ENCODE measurements at places on chromosomes 1 and 21.

GRCh38 chr1:94894630-94895029, 32.3 kb downstream of the CNN3 start:
- DNase-seq = no peak

DNA sequence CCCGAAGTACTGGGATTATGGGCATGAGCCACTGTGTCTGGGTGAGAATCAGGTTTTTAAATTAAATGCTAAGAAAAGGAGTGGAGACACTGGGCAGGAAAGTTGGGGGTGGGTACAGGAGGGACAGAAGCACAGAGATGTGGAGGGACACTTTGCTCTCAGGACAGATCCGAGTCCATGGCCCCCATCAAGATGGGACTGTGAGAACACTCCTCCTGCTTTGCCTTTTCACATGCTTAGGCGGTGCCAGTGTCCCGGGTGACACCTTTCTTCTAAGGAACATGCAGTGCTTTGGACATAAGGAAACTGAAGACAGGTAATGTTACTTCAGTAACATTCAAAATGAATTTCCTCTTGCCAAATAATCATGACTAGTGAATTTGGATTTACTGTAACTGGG, 16.7 kb downstream of the SLC25A33 start:
- no peak for DNase-seq

- peak; percentile 71 for DNase-seq
Measured at GRCh38 chr1:201468844-201469644, at the start of gene PHLDA3. PHLDA3 (minus strand) TSS chr1:201469188; CDS start chr1:201468786, 402 bp downstream.

DNA sequence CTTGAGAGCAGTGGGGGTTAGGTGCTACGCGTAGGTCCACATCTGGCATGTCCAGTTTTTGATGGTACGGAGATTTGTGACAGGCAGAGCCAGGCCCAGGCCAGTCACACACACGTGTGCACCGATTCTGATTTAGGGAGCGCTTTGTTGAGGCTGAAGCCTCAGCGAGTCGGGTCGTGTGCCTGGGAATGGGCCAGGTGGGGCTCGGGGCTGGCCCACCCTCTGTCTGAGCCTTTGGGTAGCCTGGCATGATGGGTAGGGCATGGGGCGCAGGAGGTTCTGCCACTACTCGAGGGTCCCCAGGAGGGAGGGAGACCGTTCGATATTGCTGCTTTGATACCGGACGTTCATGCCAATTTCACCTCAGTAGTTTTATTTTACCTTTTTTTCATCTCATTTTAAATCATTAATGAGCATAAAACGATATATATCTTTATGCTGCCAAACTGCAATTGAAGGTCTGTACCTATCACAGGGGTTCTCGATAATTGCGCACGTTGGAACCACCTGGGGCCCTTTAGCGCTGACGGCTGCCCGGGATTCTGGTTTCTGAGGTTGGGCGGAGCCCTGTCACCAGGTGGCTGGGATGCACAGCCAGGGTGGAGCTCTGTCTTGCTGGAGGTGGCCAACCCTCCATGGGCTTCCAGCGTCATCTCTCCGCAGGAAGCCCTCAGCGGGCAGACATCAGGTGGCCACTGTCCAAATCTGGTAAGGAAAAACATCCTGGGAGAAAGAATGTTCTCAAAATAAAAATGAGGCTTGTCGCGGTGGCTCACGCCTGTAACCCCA, 71.9 kb downstream of the SCCPDH start:
- DNase-seq = no peak

DNA sequence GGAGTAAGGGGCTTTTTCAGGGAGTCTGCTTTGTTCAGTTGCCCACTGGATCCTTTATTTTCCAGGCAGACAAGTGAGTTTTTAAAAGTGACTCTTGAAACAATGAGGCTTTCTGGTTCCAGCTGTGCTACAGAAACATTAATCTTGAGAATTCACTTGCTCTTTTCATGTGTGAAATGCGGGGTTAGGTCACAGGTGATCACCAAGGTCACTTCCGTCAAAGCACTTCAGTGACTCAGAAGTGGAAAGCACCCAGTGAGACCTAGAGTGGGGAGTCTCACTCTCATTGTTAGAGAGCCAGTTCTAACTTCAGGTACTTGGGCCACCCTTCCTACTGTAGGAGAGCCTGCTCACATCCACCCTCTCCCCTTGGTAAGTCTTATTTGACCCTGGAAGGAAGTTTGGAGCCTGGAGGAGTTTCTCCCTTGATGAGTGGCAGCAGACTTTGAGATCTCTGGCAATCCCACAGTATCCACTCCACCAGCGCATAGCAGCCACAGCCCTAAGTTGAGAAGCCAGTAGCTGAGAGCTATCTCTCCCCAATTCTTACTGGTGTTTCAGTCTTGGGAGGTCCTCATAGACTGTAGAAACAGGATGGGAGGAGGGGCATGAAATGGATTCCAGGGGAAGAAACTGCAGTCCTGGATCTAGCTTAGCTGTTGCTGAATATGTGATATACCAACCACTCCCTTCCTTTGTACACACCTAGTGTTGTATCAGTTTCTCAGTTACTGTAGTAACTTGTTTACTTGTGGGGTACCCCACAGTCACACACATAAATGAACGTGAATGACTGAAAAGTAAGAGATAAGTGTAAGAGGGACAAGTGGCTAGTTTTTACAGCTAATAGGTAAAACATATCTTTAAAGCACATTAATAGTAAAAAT, 3.1 kb downstream of the TACSTD2 start:
- DNase-seq = peak; percentile 76

DNA sequence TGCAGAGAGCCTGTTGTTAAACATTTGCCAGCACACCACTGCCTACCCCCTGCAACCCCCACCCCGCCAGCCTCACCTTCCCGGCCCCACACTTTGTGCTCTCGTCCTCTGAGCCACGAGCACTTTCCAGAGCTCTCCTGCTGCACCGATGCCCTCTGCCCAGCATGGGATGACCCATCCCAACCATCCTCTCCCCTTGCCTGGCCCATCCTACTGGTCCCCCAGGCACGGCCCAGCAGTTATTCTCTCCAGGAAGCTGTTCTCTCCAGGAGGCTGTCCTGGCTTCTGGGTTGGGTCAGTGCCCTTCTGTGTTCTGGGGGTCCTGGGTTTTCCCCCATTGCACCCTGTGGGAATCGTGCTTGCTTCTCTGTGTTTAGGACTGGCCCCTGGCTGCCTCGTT, 60.1 kb upstream of the ABCG1 start:
- no peak for DNase-seq

DNA sequence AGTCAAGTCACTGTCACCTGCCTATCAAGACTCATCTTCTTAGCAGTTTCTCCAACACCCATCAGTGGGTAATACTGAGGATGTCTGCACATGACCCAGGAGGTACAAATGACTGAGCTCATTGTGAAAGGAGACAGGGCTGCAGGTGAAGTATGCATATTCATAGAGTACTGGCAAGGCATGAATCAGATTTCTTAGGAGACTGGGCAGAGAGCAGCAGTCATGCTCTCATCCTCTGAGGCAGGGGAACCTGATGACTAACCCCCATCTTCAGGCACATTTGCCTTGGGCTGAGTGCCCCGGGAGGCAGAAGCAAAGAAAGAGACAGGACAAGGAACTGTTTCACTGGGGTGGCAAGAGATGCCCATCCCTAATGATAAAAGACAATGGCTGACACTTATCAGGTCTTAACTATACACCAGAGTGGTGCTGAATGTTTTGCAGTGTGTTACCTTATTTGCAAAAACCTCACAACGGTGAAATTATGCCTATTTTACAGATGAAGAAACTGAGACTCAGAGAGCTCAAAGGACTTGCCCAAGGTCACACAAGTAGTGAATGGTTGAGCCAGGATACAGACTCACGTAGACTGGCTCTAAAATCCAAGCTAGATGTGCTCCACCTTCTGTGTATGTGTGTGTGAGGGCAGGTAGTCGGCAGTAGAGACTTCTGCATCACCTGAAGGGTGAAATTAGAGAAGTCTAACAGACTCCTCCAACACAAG, 9.2 kb upstream of the GRHL3 start:
- no peak for DNase-seq

DNA sequence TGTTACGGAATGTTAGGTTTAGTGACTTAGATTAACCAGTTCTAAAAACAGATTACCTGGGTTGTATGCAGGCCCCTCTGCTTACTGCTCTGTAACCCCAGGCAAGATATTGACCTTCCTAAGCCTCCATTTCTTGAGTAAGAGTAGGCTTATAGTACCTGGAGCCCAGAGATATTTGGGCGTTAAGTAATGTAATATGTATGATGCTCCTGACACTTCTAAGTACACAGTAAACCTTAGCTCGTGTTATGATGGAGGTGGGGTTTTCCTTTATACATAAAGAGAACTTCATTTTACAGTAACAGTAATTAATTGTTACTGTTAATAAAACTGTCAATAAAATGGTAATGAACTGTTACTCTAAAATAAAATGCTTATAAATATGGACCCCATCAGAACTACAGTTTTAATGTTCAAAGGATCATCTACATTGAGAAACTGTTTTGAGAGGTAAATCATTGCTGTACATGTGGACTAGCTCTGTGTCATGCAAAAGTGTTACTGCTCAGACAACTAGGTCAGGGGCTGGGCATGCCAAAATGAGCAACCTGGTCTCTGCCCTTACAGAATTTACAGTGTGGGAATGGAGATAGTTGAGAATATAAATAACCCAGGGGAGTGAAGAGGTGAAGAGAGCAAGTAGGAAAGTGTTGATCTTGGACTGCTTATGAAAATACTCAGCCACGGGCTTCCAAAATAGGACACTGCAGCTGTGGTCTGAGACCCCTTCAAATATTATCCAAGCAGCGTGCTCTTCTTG, 26.6 kb downstream of the LRRC8C start:
- no peak for DNase-seq

DNA sequence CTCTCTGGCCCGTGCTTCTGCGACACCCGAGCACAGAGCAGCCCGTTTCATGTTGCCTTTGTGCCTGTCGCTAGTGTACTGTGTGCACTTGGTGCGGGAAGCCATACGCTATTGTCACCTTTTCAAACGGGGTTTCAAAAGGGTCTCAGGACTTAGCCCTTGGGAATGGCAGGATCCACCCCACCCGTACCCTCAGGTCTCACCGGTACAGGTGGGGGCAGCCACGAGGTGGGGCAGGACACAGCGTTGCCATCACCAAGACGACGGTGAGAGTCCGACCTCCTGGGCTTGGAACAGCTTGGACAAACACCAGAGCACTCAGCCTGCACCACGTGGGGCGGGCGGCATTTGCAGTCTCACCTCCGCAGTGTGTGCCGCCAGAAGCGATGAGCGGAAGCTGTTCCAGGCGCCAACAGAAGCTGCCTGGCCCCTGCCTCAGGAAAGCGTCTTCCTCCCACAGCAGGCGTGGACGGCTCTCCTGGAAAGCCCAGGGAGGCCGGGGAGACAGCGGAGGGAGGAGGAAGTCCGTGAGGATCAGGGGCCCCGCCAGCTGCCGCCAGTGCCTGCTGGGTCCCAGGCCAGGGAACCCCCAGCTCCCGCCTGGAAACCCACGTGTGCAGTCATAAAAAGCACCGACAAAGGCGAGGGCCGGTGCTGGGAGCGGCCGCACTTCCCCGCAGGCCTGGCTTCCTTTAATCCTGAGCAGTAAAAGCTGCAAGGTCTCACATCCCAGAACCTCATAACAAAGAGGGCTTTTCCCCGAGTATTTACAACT, 131.3 kb upstream of the ARHGEF16 start:
- DNase-seq = no peak

GRCh38 chr1:28161751-28162150, 14.7 kb downstream of the PTAFR start:
- DNase-seq = no peak

- DNase-seq = no peak
Measured at GRCh38 chr1:45608175-45609156, 15.4 kb downstream of the CCDC17 start.

- DNase-seq = peak; percentile 56
Measured at GRCh38 chr1:205481629-205482151, 22.8 kb upstream of the CDK18 start.

DNA sequence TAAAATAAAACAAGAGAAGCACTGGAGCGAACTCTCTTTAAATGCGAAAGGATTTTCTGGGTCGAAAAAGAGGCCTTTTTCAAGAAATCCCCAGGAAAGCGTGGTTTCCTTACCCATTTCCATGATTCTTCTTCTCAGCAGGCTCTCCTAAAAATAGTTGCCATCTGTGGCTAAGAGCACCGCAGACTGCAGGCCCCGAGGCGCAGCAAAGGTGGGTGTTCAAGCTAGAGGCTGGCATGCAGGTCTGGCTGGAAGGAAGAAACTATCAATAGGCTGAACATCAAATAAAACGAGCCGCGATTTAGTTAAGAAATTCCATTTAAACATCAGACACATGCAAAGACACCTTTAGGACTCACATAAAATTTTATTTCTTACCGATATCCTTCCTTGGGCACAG, 135.1 kb downstream of the ADAMTS1 start:
- no peak for DNase-seq

GRCh38 chr1:167169642-167170041, 51.0 kb upstream of the POU2F1 start:
- no peak for DNase-seq

GRCh38 chr1:100353071-100353801, 930 bp downstream of the CDC14A start:
- peak; percentile 65 for DNase-seq

DNA sequence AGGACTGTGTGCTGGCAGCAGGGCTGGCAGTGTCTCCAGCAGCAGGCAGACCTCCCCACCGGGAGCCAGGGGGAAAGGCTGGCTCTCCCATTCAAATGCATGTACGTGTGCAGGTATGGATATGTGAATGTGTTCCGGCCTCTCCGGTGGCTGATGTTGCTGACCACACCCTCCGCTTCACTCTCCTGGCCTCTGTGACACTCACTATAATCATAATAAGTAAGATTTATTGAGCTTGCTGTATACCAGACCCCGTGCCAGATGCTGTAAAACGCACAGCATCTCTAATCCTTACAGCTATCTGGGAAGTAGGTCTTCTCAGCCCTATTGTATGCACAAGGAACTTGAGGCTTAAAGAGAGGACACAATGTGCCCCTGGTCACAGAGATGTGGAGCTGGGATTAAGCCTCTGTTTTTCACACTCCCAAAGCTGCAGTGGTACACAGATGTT, 20.5 kb upstream of the ARTN start:
- no peak for DNase-seq

- no peak for DNase-seq
Measured at GRCh38 chr1:54716299-54717047, 812 bp downstream of the TTC4 start.

- DNase-seq = no peak
Measured at GRCh38 chr1:248918131-248918530, 12.1 kb downstream of the PGBD2 start.

DNA sequence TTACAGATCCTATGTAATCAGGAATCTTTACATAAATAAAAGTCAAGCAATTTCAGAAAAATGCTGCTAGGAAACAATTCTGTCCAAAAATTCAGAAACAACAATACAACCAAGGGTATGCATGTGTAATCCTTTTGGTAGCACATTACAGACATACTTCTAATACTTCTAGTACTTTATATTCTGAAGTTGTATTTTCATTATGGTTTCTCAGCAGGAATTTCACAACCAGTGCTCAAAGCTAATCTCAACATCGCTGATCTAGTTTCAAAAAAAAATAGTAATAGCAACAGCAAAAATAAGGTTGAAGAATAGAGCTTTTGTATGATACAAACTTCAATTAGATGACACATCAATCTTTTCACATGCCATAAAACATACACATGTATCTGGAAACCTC, 545.2 kb downstream of the LTN1 start:
- DNase-seq = no peak

GRCh38 chr21:39007532-39007931, 175.7 kb downstream of the PSMG1 start:
- DNase-seq = no peak

GRCh38 chr1:246081856-246082668, 425.0 kb downstream of the SMYD3 start:
- DNase-seq = no peak

GRCh38 chr1:165424454-165425216, 20.3 kb downstream of the RXRG start:
- DNase-seq = no peak

GRCh38 chr1:241470361-241470760, 49.2 kb downstream of the FH start:
- DNase-seq = no peak

- no peak for DNase-seq
Measured at GRCh38 chr1:11023201-11023600, 10.7 kb downstream of the TARDBP start.

Data from activated CD8-positive, alpha-beta memory T cell treated with anti-CD3 and anti-CD28 coated beads, Interleukin-2, amount 10 ng/mL, durations not matched to agents 7 days and 5 days (primary cell).